Hypothalamus (tissue), 51 donors: ENCODE measurements at places on chromosomes 6 and 20.

DNA sequence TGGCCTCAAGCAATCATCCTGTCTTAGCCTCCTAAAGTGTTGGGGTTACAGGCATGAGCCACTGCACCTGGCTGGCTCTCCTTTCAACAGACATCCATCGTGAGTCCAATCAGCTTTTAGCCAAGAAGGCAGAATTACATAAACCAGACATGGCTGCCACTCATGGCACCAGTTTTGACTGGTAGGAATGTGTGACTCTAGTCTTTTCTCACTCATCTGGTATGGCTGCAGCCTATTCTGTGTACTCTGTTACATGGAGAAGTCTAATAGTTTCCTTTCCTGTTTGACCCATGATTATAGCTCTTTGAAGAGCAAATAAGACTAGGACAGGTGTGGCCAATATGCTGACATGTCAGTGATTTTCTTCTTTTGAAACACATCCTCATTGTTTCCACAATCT lies 27.0 kb upstream of the RNF144B start:
- no peak for DNase-seq

- DNase-seq: no peak
Measured at GRCh38 chr6:7580927-7581618, 8.9 kb upstream of the SNRNP48 start.

GRCh38 chr20:58482416-58482815 lies 32.8 kb downstream of the APCDD1L start:
- no peak for DNase-seq

GRCh38 chr6:43666196-43666920 lies 21.2 kb downstream of the MRPS18A start:
- no peak for DNase-seq

GRCh38 chr20:46994341-46994740 lies 99.7 kb downstream of the EYA2 start:
- no peak for DNase-seq

GRCh38 chr6:98054453-98054852 lies 771.4 kb upstream of the MMS22L start:
- no peak for DNase-seq

DNA sequence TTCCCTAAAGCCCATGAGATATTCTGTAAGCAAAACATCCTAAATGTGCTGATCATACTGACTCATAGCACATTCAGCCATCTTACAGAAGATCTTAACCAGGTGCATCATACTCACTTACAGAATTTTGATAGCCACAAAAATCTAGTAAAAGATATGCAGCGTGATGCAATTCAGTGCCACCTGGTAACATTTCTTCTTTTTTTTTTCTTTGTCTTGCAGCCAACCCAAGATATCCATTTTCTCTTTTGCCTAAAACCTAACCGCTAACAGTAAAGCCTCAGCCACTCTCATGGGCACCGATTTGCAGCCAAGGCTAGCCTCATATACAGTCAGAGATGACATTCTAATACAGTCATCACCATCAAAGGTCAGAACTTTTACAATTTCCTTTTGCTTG lies 293.3 kb downstream of the HACE1 start:
- no peak for DNase-seq
